Urinary bladder (tissue), 4 donors: ENCODE measurements at places on chromosomes 6 and 20. TPM values are rescaled to one million over a fixed set of nuclear protein-coding genes. Genes with fewer than 3 reads are reported as not detected.

The MUC22 gene
- not detected for total RNA-seq

The CST1 gene
- not detected for total RNA-seq

The CDSN gene
- not detected for total RNA-seq

The ARHGAP18 gene
- total RNA-seq, result 39.5 TPM

The PROKR2 gene
- total RNA-seq, result not detected

The MOCS1 gene
- 7.0 TPM for total RNA-seq

The SRSF12 gene
- 8.6 TPM for total RNA-seq

The FOXS1 gene
- total RNA-seq, result 4.7 TPM

The TREM2 gene
- total RNA-seq, result 0.95 TPM

DNA sequence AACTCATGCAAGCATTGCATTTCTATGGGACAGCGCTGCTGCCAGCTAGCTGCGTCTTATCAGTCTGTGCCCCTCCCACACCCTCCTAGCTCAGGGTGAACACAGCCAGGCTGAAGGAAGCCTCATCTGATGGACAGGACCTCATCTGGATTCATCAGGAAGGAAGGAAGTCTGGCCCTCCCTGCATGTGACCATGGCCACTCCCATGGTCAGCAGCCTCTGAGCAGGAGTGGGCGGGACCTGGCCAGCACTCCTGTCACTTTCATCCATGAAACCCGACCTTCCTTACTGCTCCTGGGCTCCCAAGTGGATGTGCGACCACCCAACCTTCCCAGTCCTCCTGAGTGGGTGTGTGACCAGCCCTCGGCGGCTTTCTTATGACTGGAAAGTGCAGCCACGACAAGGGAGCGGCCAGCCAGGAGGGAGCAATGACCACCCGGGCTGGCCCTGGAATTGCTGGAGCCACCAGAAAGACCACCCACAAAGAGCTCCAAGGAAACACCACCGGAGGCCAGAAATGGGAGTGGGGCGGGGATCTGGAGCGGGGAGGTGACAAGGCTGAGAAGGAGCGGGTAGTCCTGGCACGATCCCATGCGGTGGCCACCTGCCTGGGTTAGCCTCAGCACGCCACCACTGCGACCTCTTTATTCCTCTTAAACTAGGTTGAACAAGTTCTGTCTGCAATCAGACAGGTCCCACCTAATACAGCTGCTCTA lies 241.2 kb downstream of the TTLL2 start:
- no peak for DNase-seq

GRCh38 chr6:68053805-68054373 lies 581.2 kb upstream of the ADGRB3 start:
- DNase-seq, result no peak

GRCh38 chr20:3084283-3084985 lies at the start of gene AVP:
AVP (minus strand) TSS chr20:3084724; CDS start chr20:3084674, 50 bp downstream.
- DNase-seq, result no peak

DNA sequence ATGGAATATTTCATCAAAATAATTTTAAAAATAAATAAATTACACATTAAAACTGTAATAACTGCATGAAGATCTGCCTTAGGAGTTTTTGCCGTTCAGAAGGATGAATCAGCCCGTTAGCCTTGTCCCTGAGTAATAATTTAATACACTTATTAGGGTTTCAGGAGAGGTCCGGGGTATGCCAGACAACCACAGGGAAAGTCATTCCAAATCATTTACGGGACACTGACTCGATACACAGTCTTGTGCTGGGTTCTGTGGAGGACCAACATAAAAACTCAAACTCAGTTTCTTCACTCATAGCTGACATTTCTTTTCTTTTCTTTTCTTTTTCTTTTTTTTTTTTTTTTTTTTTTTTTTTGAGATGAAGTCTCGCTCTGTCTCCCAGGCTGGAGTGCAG lies 735 bp upstream of the LY6G6F start:
- no peak for DNase-seq

GRCh38 chr20:58583586-58583985 lies 67.5 kb upstream of the STX16 start:
- no peak for DNase-seq

DNA sequence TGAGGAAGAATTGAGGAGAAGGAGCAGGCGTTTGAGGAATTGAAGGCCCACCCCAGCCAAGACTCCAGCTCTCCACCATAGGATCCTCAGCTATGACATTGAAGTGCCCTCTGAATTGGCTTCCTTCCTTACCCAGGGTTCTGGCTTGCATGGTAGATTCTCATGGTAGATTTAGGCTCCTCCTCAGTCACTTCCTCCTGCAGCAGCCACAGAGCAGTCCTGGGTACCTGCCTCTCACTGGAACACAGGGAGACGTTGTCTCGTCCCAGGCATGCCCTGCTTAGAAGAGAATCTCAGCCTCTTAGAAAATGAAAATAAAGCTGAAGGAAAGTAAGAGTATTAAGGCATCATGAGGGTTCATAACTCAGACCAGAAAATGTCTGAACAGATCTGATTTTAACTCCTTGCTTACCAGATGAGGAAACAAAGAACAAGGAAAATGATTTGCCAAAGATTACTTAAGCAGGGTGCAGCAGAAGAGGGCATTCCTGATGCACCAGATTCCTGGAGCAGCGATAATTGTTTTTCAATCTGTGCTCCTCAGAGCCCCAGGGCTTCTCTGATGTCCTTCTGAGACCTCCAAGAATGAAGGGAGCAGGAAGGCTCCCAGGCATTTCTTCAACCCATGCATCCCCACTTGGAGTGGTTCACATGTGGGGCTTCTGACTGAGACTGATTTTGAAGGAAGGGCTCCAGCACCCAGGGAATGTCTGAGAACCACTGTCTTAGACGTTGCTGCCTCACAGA lies 219.8 kb downstream of the HIVEP2 start:
- no peak for DNase-seq

DNA sequence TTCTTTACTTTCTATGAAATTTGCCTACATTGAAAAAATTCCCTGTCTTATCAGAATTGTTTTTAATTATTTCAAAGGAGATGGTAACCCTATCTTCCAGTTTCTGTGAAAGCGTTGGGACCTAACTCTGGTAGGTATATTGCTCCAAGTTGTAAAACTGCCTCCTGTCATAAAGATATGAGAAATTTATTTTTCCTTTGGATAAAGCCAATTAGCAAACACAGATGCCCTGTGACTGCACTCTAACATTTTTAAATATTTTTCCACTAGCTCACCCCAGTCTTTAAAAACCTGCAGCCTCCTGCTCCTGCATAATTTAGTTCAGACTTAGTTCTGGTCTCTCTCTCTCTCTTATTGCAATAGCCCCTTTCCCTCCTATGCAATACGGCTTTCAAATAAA lies 39.0 kb upstream of the CRISP1 start:
- no peak for DNase-seq

DNA sequence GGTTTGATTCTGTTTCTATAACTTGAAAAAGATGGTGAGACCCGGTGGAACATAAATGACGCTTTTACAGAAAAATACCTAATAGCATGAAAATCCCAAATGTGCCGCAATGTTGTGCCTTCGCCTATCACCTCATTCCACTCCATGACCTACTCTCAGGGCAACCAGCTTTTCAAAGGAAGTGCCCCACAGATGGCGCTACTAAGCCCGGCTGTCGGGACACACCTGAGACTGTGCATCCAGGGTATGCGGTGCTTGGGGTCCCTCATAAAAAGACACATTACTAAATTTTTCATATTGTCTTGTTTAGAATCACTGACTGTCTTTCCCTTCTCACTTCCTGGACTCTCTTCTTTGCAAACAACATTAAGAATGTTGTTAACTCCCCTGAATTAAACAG lies 145.5 kb upstream of the RPS6KA2 start:
- DNase-seq, result no peak

GRCh38 chr20:40942006-40942405 lies 86.6 kb upstream of the TOP1 start:
- DNase-seq, result no peak

DNA sequence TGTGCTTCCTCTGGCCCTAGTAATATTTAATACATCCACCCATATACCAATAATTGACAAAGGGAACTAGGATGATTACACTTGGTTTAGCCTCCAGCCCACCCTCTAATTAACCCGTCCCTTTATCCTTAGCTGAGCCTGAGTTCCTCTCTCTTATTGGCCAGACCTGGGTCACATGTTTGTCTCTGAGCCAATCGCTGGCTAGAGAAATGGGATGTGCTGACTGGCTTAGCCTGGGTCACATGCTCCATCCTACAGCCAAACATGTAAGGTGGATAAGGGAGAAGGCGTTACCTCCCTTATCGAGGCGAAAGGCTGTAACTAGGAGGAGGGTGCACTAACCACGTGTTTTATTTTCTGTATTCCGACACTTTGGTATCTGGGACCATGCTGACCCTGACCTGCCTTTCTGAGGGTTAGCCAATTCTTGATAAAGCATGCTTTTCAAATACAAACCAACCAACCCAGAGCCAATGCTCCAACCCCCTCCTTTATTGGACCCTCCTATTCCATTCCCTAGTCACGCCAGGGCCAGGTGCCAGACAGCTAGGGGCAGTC lies 262.7 kb downstream of the PREX1 start:
- no peak for DNase-seq

- no peak for DNase-seq
Measured at GRCh38 chr6:16061818-16062217, 67.1 kb upstream of the MYLIP start.

GRCh38 chr20:38130687-38131587 lies 34.1 kb downstream of the TGM2 start:
- no peak for DNase-seq

DNA sequence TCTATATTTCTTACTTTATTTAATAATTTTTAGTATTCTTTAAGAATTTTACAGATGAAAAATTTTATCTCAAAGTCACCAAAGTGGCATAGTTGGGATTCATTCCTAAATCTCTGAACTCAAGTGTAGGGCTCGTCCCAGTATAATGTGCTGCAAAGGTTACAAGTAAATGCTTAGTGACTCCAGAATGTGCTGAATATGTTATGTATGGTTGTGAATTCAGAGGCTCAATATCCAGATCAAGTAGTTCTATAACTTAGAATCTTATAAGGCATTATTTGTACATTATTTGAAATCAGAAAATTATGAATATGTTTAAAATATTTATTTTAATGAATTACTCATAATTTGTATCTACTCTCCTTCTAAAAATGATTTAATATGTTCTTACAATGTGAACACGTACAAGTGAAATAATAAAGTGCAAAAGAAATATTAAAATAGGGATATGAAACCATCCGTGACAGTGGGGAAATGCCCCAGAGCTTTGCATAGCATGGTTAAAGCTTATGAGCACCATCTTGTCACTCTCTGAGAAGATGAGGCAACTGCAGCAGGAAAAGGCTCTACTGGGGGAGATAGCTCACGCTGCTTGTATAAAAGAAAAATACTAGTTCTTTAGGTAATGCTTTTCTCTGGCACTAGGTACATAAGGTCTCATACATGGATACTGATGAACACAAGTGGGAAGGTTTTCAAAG lies 259.0 kb downstream of the FOXC1 start:
- no peak for DNase-seq

- no peak for DNase-seq
Measured at GRCh38 chr20:45419188-45420091, 3.5 kb downstream of the PIGT start.

- no peak for DNase-seq
Measured at GRCh38 chr6:166565084-166565967, 21.2 kb downstream of the RAMACL start.

DNA sequence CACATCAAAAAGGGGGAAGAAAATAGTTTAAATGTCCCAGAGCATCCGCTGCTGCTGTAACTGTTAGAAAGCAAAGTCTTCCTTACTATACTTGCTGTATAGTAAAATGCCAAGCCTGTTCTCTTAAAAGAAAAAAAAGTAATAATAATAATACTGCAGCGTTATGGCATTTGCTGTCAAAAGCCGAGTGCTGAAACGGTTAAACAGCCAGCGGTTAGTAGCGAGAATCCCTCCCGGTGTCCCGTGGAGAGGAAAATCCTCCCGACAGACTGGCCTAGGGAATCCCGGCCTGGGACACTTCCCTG lies 19.5 kb upstream of the NFATC2 start:
- DNase-seq, result no peak

- DNase-seq, result no peak
Measured at GRCh38 chr6:72677740-72678139, 55.9 kb downstream of the KCNQ5 start.

DNA sequence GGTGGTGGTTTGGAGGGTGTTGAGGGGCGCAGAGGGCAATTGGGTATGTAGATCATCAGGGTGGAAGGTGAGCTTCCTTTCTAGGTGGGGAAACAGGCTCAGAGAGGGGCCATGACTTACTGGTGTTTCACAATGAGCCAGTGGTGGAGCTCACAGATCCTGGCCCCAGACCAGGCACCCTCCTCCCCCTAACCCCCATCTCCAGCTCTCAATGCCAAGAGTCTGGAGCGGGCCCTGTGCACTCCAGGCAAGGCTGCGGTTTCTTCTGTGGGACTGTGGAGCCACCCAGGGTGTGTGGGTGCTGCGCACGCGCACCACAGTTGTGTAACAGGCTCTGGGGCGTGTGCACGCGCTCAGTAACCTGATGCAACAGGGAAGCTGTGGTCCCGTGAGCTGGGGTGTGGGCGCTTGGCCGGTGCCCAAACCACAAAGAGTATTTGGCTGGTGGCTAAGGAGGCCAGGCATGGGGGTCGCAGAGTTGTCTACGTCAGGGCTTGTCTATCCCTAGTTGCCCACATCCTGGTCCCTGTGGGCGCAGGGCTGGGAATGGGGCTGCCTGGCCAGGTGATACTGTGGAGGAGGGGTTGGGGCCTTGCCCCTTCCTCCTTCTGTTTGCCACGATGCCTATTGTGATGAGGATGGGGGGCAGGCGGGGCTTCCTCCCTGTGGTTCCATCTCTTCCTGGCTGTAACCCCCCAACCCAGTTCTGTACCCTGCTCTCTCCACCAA lies 37.5 kb upstream of the MRPS18A start:
- no peak for DNase-seq

DNA sequence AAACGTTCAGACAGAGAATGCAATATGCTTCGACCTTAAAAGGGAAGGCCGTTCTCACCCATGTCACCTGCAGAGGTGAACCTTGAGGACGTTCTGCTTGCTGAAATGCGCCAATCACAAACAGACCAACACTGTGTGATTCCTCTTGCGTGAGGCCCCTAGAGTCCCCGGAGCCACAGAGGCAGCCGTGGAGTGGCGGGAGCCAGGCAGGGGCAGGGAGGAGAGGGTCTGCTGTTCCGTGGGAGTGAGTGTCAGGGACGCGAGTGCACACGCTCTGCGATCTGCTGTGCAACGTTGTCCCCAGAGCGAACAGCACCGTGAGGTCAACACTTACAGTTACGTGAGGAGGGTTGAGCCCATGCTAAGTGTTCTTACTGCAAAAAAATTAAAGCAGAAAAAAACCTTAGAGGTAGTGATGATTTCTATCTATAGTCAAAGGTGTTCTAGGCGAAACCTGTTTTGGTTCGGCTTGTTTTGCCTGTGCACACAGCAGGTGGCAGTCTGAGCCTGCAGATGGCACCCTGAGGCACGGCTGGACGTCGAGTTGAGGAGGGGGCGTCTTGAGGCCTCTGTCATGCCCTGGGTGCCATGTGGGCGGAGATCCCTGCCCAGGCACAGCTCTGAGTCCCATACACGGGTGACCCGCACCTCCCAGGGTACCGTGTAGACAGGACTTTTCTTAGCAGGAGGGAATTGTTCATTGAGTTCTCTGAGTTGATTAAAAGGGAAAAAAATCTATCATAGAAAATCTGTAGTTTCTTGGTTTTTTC lies 71.7 kb upstream of the FRMD1 start:
- DNase-seq, result no peak
